ENCODE measurements at places on chromosomes 6 and 20. TPM values are rescaled to one million over a fixed set of nuclear protein-coding genes. Genes with fewer than 3 reads are reported as not detected.

DNA sequence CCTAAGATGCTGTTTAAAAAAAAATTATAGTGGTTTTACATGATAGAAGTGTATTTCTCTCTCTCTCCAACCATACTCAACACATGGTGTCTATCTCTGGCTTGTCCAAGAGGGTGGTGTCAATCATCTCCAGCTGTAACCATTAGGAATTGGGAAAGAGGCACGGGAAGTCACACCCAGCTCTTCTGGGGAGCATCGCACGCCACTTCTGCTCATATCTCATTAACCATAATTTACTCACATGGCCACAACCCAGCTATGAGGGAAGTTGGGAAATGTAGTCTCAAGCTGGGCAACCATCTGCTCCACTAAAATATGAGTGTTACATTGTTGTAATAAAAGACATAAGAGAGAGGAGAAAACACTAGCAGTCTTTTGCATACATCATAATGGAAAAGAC, 30.4 kb upstream of the TSHZ2 start:
- H3K27me3 ChIP-seq: no peaks in the 10 kb centered on the region
- no peaks in the 10 kb centered on the region for H3K36me3 ChIP-seq
- no peak overlapping the region for H3K4me3 ChIP-seq
- no peaks in the 10 kb centered on the region for H3K4me1 ChIP-seq
- DNase-seq: no peak

GRCh38 chr6:136846046-136846445, 23.7 kb downstream of the PEX7 start:
- peaks cover 35% of the 10 kb centered on the region for H3K36me3 ChIP-seq
- no peak overlapping the region for H3K27ac ChIP-seq
- no peaks in the 10 kb centered on the region for H3K27me3 ChIP-seq
- DNase-seq: no peak
- H3K4me1 ChIP-seq: no peaks in the 10 kb centered on the region

The SCRT2 gene
- total RNA-seq: not detected

DNA sequence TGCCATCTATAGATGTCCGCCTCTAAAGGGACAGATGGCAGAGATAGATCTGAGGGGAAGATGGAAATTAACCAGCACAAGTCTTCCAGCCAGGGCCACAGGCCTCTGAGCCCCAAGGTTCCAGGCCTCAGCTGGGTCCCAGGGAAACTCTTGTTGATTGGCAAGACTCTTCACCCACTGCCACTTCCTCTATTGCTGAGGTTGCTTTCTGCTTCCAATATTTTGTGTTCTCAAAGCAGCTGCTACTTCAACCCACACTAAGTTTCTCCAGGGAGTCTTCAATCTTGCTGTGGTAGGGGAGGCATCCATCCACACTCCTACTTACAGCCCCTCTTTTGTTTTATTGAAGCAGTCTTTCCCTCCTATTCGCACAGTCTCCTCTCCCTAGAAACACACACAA, 36.4 kb upstream of the SASH1 start:
- no peaks in the 10 kb centered on the region for H3K36me3 ChIP-seq
- H3K27ac ChIP-seq: no peak overlapping the region
- no peak overlapping the region for H3K4me3 ChIP-seq
- no peak for DNase-seq
- no peaks in the 10 kb centered on the region for H3K4me1 ChIP-seq
- no peaks in the 10 kb centered on the region for H3K27me3 ChIP-seq

The NKX2-4 gene
- 0.15 TPM for total RNA-seq

GRCh38 chr6:123062670-123063069, 66.6 kb downstream of the CLVS2 start:
- H3K27me3 ChIP-seq: no peaks in the 10 kb centered on the region
- no peak for DNase-seq
- peaks cover 2% of the 10 kb centered on the region for H3K4me1 ChIP-seq

DNA sequence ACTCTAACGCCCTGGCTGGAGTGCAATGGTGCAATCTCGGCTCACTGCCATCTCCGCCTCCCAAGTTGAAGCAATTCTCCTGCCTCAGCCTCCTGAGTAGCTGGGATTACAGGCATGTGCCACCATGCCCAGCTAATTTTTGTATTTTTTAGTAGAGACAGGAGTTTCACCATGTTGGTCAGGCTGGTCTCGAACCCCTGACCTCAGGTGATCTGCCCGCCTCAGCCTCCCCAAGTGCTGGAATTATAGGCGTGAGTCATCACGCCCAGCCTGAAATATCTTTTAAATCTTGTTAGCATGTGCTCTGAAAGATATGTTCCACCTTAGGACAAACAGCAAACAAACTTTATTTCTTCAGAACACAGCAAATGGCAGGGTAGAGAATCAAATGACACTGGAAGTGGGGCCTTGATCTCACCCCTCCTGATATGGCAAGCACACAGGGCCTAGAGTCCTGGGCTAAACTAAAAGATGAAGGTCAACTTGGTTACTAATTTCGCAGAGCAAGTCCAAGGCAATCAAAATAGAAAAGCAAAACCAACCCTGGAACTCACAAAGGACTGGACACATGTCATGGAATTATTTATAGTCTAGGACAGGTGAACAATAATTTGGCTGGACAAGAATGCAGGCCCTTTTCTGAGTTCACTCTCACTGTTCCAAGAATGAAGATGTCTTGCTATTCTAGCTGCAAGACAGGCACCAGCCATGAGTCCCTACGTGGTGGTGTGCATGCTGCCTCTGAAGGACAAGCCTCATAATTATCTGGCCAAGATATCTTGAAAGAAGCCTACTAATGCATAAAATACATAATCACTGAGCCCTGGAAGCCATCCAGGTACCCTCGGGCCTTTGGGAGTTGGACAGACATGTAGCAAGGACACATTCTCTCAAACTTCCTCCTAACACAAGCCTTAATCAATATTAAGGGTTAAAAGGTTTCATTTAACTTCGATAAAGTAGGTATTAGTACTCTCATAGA, 35.6 kb downstream of the B4GALT5 start:
- peaks cover 12% of the 10 kb centered on the region for H3K36me3 ChIP-seq
- H3K27me3 ChIP-seq: no peaks in the 10 kb centered on the region
- no peak overlapping the region for H3K27ac ChIP-seq
- peaks cover 6% of the 10 kb centered on the region for H3K4me1 ChIP-seq

The MYL9 gene
- 217 TPM for total RNA-seq

The LY6G6C gene
- total RNA-seq: 0.24 TPM

The ZBTB46 gene
- total RNA-seq: 27.3 TPM

The OTOR gene
- not detected for total RNA-seq

The RAMACL gene
- total RNA-seq: 0.29 TPM

The BMP6 gene
- total RNA-seq: 0.61 TPM

- H3K27ac ChIP-seq: no peak overlapping the region
- H3K36me3 ChIP-seq: peaks cover 8% of the 10 kb centered on the region
- DNase-seq: no peak
- H3K4me3 ChIP-seq: peak overlapping the region; percentile 21
- H3K27me3 ChIP-seq: no peaks in the 10 kb centered on the region
- H3K4me1 ChIP-seq: peaks cover 2% of the 10 kb centered on the region
These were observed 1614.7 kb downstream of the KHDRBS2 start for GRCh38 chr6:60671369-60671768.

- H3K36me3 ChIP-seq: peaks cover 29% of the 10 kb centered on the region
- no peaks in the 10 kb centered on the region for H3K4me1 ChIP-seq
- no peaks in the 10 kb centered on the region for H3K27me3 ChIP-seq
- H3K4me3 ChIP-seq: no peak overlapping the region
These were observed 131.2 kb upstream of the RIN2 start for GRCh38 chr20:19626896-19627295.

- no peak overlapping the region for H3K4me3 ChIP-seq
- no peaks in the 10 kb centered on the region for H3K36me3 ChIP-seq
- no peak overlapping the region for H3K27ac ChIP-seq
- no peak for DNase-seq
- no peaks in the 10 kb centered on the region for H3K27me3 ChIP-seq
These were observed 58.4 kb upstream of the IRAK1BP1 start for GRCh38 chr6:78808933-78809332.

GRCh38 chr6:146153040-146153758, 124.3 kb downstream of the GRM1 start:
- DNase-seq: no peak
- no peak overlapping the region for H3K27ac ChIP-seq
- H3K36me3 ChIP-seq: no peaks in the 10 kb centered on the region
- H3K27me3 ChIP-seq: no peaks in the 10 kb centered on the region

The TTLL9 gene
- 0.20 TPM for total RNA-seq

GRCh38 chr6:156256161-156256560, 521.0 kb upstream of the ARID1B start:
- no peaks in the 10 kb centered on the region for H3K36me3 ChIP-seq
- DNase-seq: no peak
- H3K4me1 ChIP-seq: no peaks in the 10 kb centered on the region
- H3K27me3 ChIP-seq: no peaks in the 10 kb centered on the region

The SLC35B3 gene
- 8.4 TPM for total RNA-seq

- H3K27me3 ChIP-seq: no peaks in the 10 kb centered on the region
- H3K4me3 ChIP-seq: no peak overlapping the region
- peaks cover 2% of the 10 kb centered on the region for H3K4me1 ChIP-seq
- H3K27ac ChIP-seq: no peak overlapping the region
- H3K36me3 ChIP-seq: no peaks in the 10 kb centered on the region
These were observed 8.1 kb upstream of the FOXS1 start for GRCh38 chr20:31853481-31853880.

DNA sequence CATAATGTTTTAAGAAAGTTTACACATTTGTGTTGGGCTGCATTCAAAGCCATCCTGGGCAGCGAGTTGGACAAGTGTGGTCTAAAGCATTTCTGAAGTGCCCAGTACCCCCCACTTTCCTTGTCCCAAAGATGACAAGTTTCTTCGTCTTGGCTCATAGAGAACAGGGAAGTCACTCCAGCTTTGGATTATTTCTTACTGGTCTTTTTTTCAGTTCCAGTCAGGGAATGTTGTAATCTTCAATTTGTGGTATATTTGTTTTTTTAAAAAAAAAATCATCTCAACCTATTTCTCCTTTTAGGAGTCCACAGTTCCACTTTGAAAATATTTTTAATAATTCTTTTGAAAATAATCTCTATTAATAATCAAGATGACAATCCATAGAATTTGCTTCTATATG, 34.0 kb downstream of the SLX4IP start:
- H3K4me1 ChIP-seq: peaks cover 4% of the 10 kb centered on the region
- no peak overlapping the region for H3K4me3 ChIP-seq
- H3K27ac ChIP-seq: no peak overlapping the region
- H3K36me3 ChIP-seq: peaks cover 2% of the 10 kb centered on the region
- DNase-seq: no peak
- no peaks in the 10 kb centered on the region for H3K27me3 ChIP-seq

DNA sequence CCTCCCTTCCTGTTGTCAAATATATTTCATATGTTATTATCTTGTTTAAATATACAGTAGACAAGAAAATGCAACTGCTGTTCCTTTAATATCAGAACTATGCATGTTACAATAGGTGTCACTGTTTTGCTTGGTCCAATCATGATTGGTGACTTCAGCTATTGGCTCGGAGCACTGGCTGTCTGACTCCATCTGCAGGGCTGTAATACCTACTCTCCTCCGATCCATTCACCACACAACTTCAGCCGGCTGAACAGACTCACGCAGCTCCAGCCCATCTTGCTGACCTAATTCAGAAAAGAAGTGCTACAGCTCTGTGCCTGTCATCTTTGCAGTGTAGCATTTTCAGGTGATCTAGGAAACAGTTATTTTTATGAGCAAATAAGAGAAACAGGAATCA, at the start of gene BTBD3:
Gene BTBD3 (plus strand): TSS at position 231 of the 400 bp plus-strand sequence. CDS start 383 bp downstream, outside the sequence.
- H3K4me1 ChIP-seq: no peaks in the 10 kb centered on the region
- peaks cover 13% of the 10 kb centered on the region for H3K36me3 ChIP-seq
- no peak within 1 kb of the TSS for H3K27ac ChIP-seq
- DNase-seq: no peak
- H3K27me3 ChIP-seq: no peaks in the 10 kb centered on the region

The FABP7 gene
- total RNA-seq: 3.9 TPM

GRCh38 chr6:3291346-3291745, 32.6 kb downstream of the PSMG4 start:
- no peaks in the 10 kb centered on the region for H3K4me1 ChIP-seq
- DNase-seq: no peak
- H3K27me3 ChIP-seq: no peaks in the 10 kb centered on the region
- H3K36me3 ChIP-seq: peaks cover 40% of the 10 kb centered on the region

The ATG5 gene
- 37.2 TPM for total RNA-seq

GRCh38 chr6:100617633-100618350, 153.1 kb upstream of the SIM1 start:
- no peaks in the 10 kb centered on the region for H3K27me3 ChIP-seq
- no peak for DNase-seq
- H3K27ac ChIP-seq: no peak overlapping the region
- H3K4me3 ChIP-seq: no peak overlapping the region

- peaks cover 3% of the 10 kb centered on the region for H3K4me1 ChIP-seq
- no peak overlapping the region for H3K27ac ChIP-seq
- no peaks in the 10 kb centered on the region for H3K27me3 ChIP-seq
- H3K36me3 ChIP-seq: no peaks in the 10 kb centered on the region
- no peak for DNase-seq
These were observed 321.6 kb downstream of the ZFAND3 start for GRCh38 chr6:38141085-38141484.

DNA sequence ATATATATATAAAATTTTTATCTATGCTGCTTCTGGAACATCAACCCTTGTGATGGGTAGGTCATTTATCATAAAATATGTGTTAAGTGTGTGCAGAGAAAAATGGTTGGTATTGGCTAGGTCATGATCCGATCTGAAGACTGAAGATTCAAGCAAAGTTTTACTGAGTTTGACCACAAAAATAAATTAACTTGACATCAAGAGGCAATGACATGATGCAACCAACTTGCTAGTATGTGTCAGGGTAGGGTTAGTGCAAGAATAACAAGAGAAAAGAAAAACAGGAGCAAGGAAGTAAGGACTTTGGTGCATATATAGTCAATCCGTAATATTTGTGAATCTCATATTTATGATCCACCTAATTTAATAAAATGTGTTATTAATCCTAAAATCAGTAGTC, 1202.0 kb upstream of the ADGRB3 start:
- no peaks in the 10 kb centered on the region for H3K36me3 ChIP-seq
- H3K4me3 ChIP-seq: no peak overlapping the region
- H3K27me3 ChIP-seq: no peaks in the 10 kb centered on the region
- no peak for DNase-seq

DNA sequence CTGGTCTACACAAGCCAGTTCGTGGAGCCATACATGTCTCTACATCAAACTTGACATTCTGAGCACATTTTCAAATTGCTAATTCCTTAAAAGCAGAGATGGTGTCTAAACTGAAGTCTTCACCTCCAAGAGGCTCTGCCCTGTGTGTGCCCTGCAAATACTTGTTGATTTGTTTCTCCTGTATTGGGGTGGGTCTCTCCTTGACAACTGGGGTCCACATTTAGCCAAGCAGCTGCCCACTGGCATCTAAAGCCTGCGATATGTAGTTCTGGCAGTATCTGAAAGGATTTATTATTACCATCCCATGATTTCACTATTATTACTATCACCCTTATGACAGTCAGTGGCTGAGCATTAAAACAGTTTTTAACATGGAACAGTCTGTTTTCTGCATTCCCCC, 45.9 kb upstream of the PKHD1 start:
- no peak for DNase-seq
- no peak overlapping the region for H3K4me3 ChIP-seq
- H3K27me3 ChIP-seq: no peaks in the 10 kb centered on the region
- H3K4me1 ChIP-seq: peaks cover 4% of the 10 kb centered on the region
- H3K27ac ChIP-seq: no peak overlapping the region

The LTA gene
- total RNA-seq: not detected

The OR2J3 gene
- not detected for total RNA-seq

The CD109 gene
- 3.3 TPM for total RNA-seq

The OSTM1 gene
- 20.9 TPM for total RNA-seq

- DNase-seq: no peak
- no peaks in the 10 kb centered on the region for H3K4me1 ChIP-seq
- H3K4me3 ChIP-seq: no peak overlapping the region
- H3K27ac ChIP-seq: no peak overlapping the region
- no peaks in the 10 kb centered on the region for H3K27me3 ChIP-seq
- H3K36me3 ChIP-seq: peaks cover 3% of the 10 kb centered on the region
These were observed 81.0 kb downstream of the AKAP7 start for GRCh38 chr6:131216246-131216645.
